Muscle of leg (tissue), 16 donors: ENCODE measurements at places on chromosomes 3 and 15. TPM values are rescaled to one million over a fixed set of nuclear protein-coding genes. Genes with fewer than 3 reads are reported as not detected.
A peak's percentile ranks its signal among the peaks of the same experiment; 100 is the strongest.

GRCh38 chr15:49026700-49027099 lies 19.5 kb downstream of the SECISBP2L start:
- no peak for DNase-seq

GRCh38 chr15:67089217-67090193 lies 24.1 kb downstream of the SMAD3 start:
- no peak for DNase-seq

- peak; percentile 67 for DNase-seq
Observed at GRCh38 chr15:67836477-67836876, 3.4 kb downstream of the RNU6-1 start.

DNA sequence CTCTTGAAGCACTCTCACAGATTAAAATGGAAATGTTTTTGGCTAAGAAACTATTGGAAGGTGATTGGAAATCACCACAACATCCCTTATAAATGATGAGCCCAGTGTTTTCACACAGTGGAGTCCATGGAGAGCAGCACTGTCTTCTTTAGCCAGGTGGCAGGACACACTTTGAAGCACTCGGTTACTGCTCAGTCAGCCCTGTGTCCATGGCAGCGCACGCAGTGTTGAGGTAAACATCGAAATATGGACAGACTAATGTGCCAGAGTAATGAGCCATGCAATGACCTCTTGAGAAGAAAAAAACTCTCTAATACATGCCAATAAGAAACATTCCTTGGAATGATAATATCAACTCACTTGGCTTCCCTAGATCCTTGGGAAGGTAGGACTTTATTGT lies 66.6 kb downstream of the TGFBR2 start:
- DNase-seq: peak; percentile 86

DNA sequence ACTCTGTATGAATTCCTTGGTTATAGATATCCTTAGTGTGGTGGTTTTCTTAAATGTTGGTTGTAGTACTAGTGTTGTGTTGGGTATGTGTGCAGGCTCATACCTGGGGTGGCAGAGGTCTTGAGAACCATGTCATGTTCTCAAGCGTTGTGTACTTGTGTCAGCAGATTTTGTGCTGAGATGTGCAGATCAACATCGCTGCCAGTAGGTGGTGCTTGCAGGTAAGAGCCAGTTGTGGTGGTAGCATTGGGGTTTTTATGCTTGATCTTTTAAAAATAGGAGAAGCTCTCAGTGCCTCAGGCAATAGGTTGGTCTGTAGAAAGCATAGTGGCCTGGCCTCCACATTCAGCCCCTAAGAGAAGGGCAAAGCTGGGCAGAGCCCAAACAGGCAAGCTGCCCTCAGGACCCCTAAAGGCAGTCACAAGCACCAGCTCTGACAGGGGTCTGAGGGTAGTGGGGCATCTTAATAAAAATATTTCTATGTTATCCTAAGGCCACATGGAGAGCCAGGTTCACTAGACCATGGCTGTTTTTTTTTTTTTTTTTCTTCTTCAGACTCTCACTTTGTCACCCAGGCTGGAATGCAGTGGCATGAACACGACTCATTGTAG lies 164.0 kb downstream of the IL20RB start:
- DNase-seq: peak; percentile 31

- peak; percentile 62 for DNase-seq
Observed at GRCh38 chr3:197406266-197406665, 107.9 kb upstream of the DLG1 start.

- DNase-seq: no peak
Observed at GRCh38 chr15:76994001-76994400, 925 bp upstream of the PSTPIP1 start.

DNA sequence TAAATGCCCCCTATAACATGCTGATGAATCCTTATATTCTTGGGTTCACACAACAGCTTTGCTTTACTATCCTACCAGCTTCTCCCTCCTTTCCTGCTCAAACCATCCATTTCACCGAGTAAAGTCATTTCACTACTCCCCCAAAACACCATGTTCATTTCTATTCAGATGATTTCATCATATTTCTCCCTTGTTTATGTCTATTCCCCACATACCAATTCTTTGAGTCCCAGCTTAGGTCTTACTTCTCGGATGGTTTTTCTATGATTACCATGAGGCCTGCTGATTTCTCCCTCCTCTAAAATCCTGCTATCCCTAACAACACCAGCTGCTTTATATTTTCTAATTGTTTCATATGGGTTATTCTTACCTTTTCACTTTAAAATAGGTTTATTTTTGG lies 231.4 kb downstream of the TIGIT start:
- no peak for DNase-seq

GRCh38 chr15:52567871-52568600 lies 794 bp downstream of the ARPP19 start:
- peak; percentile 69 for DNase-seq

DNA sequence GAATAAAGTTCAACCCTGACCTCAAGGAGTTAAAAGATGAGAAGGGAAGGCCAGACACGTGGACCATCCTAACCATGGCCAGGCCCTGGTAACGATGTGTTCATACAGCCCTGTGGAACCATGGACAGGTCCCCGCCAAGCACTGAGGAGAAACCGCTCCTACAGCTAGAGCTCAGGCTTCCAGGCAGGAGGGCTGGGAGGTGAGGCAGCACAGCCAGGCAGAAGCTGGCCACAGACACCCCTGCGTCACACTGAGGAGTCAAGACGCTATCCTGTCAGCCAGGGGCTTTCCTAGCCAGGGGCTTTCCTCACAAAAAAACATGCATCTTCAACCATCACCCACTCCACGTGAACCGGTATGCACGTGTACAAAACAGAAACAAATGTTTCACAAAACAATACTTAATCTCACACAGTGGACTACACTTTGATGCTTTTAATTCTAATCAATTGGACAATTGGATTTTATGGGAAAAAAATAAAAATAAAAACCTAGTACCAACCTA lies 73.2 kb downstream of the TBC1D2B start:
- DNase-seq: peak; percentile 43

- DNase-seq: no peak
Observed at GRCh38 chr15:88016406-88016805, 240.1 kb downstream of the NTRK3 start.

GRCh38 chr3:161794551-161794950 lies 297.9 kb downstream of the OTOL1 start:
- DNase-seq: peak; percentile 86

Gene UBE2E2
- polyA plus RNA-seq: 35.8 TPM
